ENCODE measurements at places on chromosomes 13 and 19. TPM values are rescaled to one million over a fixed set of nuclear protein-coding genes. Genes with fewer than 3 reads are reported as not detected.

Gene SULT2A1
- not detected for total RNA-seq

Gene FFAR2
- not detected for total RNA-seq

Gene ZNF587
- total RNA-seq, result 9.9 TPM

Gene RDH8
- total RNA-seq, result not detected

Gene CD70
- total RNA-seq, result 0.35 TPM

Gene PPP1R13L
- 64.0 TPM for total RNA-seq

Gene CERS1
- total RNA-seq, result 1.4 TPM

Gene OPA3
- 13.1 TPM for total RNA-seq

Gene GTPBP3
- total RNA-seq, result 23.6 TPM

Gene ZSWIM9
- 1.7 TPM for total RNA-seq

Gene C19orf38
- not detected for total RNA-seq

Gene PTPRS
- 31.1 TPM for total RNA-seq

Gene ZNF558
- total RNA-seq, result 14.9 TPM

Gene INSR
- total RNA-seq, result 6.1 TPM

Gene HSPB6
- 0.35 TPM for total RNA-seq

Gene ZNF549
- total RNA-seq, result 3.9 TPM

Gene PCDH17
- not detected for total RNA-seq

Gene ZNF606
- 7.7 TPM for total RNA-seq

Gene SIGLEC9
- total RNA-seq, result not detected

Gene ENOX1
- 0.56 TPM for total RNA-seq

Gene FLT3
- not detected for total RNA-seq

Gene GIPC1
- total RNA-seq, result 285 TPM

Gene CAPN12
- total RNA-seq, result 8.9 TPM

Gene ZNF561
- 37.2 TPM for total RNA-seq

Gene ERFL
- not detected for total RNA-seq

Gene PSG4
- not detected for total RNA-seq

Gene PTH2
- not detected for total RNA-seq

Gene AKAP11
- total RNA-seq, result 13.4 TPM

Gene A1BG
- 10.2 TPM for total RNA-seq

Gene AMH
- total RNA-seq, result 0.35 TPM

All from airway epithelial cell (primary cell).